ENCODE measurements at places on chromosomes 4 and X.
A peak's percentile ranks its signal among the peaks of the same experiment; 100 is the strongest.

DNA sequence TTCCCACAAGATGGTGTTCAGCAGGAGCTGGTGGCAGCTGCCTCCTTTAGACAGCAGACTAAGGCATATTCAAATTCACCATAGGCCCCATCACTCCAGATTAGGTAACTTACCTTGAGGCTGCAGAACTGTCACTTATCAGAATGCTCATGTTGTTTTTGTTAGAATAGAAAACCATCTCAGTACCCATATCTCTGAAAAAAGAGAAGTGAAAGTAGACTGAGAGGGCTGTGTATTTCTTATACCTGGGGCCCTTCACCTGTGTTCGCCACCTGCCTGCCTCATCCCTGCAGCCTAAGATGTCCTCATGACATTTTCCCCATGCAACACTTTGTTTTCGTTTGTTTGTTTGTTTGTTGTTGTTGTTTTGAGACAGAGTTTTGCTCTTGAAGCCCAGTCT lies 32.9 kb upstream of the SPRY1 start:
- no peak for DNase-seq

GRCh38 chr4:141376769-141377168 lies 156.1 kb downstream of the ZNF330 start:
- no peak for DNase-seq

DNA sequence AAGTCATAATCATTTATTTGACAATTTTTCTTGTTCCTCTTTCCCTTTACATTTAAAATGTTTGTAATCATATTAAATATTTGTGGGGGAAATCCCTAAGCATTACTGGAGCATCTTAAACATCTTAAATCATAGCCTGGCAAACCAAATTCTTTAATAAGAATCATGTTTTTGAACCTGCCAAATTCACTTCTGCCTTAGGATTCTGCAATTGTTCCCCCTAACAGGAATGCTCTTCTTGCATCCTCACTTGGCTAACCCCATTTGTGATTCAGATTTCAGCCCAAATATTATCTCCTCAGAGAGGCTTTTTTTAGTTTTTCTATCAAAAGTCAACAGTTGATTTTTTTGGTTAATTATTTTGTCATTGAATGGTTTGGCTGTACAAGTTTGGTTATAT lies 241.1 kb downstream of the MAPK10 start:
- DNase-seq, result no peak

- no peak for DNase-seq
Observed at GRCh38 chr4:9963328-9963727, 58.0 kb downstream of the SLC2A9 start.

- DNase-seq, result no peak
Observed at GRCh38 chr4:103076747-103077347, at the start of gene SLC9B2. Gene SLC9B2, minus strand, starts transcription at chr4:103076761. Its CDS starts 9,211 bp downstream, at chr4:103067550.

GRCh38 chr4:151801547-151802516 lies 41.0 kb upstream of the GATB start:
- DNase-seq, result no peak

DNA sequence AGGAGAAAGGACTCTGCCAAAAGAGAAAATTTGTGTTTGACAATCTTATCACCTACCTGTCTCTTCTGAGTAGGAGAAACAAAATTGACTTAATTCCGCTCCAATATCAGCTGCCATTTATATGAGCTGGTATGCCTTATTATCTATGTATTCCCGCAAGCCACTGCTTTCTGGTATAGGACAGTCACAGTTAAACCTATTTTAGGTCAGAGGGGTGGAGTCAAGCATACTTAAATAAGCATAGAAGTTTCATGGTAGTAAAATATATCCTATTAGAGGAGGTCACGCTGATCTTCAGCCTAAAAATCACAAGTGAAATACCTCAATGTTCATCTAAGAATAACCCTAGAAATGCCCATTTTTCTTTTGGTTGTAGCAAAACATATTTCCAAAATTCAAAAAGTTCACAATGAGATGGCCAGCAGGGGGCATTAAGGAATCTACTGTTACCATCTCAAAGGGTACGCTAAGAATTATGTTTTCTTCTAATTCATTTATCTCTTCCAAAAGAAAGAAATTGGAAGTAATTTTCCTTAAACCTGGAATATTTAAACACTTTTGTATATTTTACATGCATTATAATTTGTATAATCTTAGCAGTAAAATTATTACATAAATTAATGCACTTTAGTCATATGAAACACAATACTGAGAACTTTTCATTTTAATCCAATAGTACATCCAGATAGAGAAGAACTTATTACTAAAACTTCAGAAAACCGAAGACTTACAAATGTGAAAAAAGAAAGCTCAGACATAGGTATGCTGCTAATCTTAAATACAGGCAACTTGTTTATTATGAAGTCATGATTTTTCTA lies 10.5 kb downstream of the PPAT start:
- DNase-seq, result peak; percentile 49

DNA sequence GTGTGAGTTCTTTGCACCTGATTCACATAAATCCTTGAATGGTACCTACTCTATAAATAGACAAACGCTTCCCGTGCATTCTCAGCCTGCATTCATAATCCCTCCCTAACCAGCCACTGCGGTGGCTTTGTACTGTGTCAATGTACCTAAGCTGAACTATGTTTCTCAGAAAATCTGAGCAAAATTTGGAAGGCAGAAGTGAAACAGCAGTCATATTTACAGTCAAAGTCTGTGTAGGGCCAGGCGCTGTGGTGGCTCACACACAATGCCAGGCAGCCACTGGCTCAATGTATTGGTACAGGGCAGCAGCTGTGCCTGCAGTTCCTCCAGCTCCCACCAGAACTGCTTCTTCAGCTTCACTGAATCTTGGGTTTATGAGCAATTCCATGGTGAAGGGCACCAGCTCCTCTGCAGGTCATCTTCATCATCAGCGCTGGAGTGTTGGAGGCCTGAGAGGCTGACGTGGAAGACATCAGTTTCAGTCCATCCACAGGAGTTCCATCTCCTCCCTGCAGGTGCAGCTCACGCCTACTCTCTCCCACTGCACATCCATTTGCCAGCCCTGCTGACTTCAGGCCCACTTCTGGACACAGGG lies 32.3 kb upstream of the IRF2 start:
- peak; percentile 21 for DNase-seq

DNA sequence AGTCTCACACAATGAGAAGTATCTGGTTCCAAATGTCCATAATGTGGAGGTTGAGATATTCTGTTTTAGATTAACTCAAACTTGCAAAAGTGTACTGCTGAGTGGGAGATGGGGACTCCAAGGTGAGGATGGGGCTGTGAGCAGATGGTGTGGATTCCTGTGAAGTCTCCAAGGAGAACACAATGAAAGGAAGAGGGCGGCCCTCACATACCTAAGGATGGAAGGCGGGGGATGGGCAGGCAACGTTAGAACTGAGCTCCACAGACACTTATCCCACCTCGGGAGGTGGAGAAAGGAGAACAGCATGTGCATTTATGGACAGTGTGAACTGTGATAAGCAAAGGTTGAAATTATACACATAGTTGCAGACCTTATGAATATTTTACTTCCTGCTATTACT lies 9.9 kb upstream of the SPATA4 start:
- DNase-seq, result no peak

DNA sequence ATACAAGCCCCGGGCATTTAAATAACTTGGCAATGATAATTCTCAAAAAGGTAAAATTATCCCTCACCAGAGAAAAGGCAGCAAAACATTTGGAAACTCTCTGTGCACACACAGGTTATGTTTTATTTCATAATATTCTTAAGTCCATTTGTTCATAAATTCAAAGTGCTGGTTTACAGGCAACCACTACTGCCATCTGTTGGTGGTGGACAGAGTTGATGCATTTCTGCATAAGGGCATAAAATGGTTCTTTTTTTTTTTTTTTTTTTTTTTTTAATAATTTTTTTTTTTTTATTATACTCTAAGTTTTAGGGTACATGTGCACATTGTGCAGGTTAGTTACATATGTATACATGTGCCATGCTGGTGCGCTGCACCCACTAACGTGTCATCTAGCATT lies 31.5 kb upstream of the IL21 start:
- peak; percentile 65 for DNase-seq

DNA sequence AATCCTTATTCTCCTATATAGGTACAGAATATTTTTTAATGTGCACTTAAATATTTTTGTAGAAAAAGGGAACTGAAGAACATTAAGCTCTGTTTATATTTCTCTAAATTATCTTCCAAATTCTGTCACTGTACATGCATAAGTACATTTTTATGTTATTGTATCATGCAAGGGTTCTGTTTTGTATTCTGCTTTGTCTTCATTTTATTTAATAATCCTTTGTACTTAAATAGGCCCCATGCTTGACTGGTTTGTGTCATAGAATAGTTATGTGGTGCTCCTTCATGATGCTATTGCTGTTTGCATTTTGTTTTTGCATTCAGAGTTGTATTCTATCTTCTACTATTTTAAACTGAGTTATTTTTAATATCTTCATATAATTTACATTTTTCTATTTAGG lies 111.9 kb upstream of the EDNRA start:
- no peak for DNase-seq

- peak; percentile 82 for DNase-seq
Observed at GRCh38 chr4:161428180-161428965, 735.4 kb downstream of the FSTL5 start.

DNA sequence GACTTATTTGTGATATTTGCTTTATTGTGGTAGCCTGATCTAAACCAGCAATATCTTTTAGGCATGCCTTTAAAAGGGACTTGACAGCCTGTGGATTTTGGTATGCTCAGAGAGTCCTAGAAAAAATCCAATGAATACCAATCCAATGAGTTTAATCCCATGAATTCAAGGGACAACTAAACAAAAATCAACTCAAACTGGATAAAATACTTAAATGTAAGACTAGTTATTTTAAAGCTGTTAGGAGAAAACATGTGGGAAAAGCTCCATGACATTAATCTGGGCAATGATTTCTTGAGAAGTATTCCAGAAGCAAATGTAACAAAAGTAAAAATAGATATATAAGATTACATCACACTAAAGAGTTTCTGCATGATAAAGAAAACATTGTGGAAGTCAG lies 711.5 kb upstream of the PITX2 start:
- DNase-seq, result no peak

- DNase-seq, result no peak
Observed at GRCh38 chrX:40546870-40547269, 33.9 kb upstream of the ATP6AP2 start.

- DNase-seq, result no peak
Observed at GRCh38 chrX:107168257-107168656, 38.0 kb downstream of the NUP62CL start.

GRCh38 chr4:87079967-87080366 lies 140.5 kb downstream of the KLHL8 start:
- DNase-seq, result no peak

- no peak for DNase-seq
Observed at GRCh38 chrX:369563-370101, 17.1 kb downstream of the PPP2R3B start.

DNA sequence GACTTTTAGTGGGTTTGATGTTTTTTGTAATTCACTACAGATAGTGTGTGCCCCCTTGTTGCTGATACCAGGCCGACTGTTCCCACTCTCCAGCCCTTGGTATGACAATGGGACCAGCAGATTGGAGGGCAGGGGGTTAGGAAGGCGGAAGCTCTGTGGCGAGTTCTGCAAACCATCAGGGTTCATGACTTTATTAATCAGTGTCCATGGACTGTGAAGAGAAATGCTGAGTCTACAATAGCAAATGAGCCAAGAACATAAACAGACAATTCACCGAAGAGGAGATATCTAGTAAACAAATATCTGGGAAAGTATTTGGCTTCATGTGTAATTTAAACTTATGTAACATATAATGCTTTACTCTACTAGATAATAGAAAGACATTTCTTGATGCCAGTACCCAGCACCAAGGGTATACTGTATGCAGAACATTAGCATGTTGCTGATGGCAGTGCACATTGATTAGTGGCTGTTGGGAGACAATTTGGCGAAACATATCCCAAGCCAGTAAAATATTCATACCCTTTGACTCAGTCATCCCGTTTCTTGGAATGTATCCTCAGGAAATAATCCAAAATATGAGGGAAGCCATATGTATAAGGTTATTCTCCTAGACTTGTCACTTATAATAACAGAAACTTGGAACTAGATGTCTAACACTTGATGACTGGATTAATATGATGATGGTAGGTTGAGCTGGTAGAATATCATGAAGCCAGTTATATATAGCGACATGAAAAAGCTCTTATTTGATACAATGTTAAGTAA lies 169.4 kb downstream of the PTTG2 start:
- DNase-seq, result no peak

All from myocyte (in vitro differentiated cells).